ENCODE measurements at places on chromosomes 16 and 17. TPM values are rescaled to one million over a fixed set of nuclear protein-coding genes. Genes with fewer than 3 reads are reported as not detected.
A peak's percentile ranks its signal among the peaks of the same experiment; 100 is the strongest.

The CSF3 gene
- polyA plus RNA-seq, result not detected

DNA sequence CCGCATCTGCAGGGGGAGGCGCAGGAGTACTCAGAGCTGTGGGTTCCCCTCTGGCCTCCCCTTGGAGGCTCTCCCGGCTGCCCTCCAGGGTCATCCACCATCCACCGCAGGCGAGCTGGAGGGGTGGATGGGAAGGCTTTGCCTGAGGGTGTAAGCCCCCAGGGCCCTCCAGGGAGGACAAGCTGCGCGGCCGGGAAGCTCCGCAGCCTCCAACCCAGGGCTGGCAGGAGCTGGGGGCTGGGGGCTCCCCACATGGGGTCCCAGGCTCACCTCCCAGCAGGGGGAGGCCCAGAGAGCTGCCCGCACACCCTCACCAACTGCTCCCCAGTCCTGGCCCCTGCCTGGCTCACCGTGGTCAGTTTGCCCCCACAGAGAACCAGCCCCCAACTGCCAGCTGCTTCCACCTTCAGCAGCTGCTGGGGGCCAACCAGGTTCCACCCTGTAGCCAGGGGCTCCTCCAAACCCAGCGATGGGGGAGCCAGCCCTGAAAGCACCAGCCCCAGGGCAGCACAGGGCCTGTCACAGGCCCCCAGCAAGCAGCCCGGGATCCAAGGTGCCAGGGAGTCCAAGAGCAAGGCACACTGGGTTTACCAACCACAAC lies 19.8 kb upstream of the CHMP6 start:
- no peak for DNase-seq

DNA sequence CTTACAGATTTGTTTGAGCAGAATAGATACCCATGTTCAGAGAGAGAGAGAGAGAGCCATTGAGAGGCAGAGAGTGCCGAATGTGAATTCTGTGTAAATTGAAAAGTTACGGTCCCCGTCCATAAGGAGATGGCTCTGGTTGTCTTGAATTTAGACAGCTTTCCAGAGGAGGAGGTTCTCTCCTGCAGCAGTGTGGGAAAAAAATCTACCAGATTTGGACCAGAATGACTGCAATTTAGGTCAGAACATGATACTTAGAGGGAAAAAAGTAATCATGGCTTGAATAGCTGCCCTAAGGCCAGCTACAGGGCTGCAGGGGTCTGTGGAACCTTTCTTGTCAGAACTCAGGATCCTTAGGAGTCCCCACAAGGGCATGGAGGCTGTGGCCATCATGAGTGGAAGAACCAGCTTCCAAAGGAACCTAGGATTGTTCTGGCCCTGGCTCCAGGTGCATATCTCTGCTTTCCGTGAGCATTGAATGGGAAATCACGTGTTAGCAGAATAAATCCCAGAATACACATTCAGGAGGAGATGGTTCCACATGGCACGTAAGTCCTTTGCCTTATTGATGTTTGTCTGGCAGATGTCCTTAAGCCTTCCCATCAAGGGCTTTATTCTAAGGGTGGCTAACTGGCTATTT lies 13.0 kb downstream of the PITPNC1 start:
- no peak for DNase-seq

GRCh38 chr17:51097708-51098446 lies 22.8 kb downstream of the SPAG9 start:
- DNase-seq, result no peak

GRCh38 chr17:39643271-39643670 lies 6.3 kb downstream of the STARD3 start:
- no peak for DNase-seq

The HOXB7 gene
- polyA plus RNA-seq, result 6.2 TPM

- DNase-seq, result no peak
Measured at GRCh38 chr17:65173284-65173793, 36.2 kb downstream of the RGS9 start.

DNA sequence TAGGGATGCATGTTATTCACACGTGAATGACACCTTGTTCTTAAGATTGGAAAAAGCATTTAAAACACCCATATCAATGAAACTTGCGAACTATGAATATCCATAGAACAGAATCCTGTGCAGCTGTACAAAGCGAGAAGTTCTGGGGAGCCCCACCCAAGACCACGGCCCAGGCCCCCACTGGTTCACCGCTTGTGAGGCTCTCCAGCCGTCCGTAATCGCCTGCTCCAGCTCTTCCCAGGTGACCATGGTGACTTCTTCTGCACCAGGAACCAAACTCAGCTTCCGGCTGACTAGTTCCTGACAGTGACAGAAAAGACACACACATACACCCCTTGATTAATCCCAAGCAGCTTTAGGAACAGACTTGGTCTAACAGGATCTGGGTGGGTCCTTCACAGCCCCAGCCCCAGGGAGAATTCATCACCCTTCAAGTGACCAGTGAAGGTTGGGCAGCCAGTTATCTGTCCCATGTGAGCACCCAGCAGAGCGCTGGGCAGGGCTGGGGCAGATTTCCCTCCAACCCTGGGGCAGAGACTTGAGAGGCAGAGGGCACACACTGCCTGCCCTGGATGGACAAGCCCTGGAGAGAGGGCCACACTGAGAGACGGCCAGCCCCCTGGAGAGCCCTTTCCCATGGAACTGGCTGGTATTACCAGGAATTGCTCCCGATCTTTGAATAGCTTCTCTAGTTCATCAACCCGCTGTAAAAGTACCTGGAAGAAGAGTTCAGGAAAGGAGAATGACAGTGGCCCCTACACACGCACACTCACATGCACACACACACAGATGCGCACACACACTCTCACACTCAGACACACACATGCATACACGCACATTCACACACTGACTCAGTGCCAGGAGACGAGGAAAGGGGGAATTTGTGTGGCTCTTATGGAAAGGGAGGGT lies 3.6 kb downstream of the QRICH2 start:
- DNase-seq, result no peak

The FLCN gene
- polyA plus RNA-seq, result 42.7 TPM

- DNase-seq, result peak; percentile 75
Measured at GRCh38 chr17:4786106-4786511, at the start of gene VMO1. Gene VMO1 (minus strand): TSS chr17:4786364. CDS start chr17:4786352, 12 bp downstream.

DNA sequence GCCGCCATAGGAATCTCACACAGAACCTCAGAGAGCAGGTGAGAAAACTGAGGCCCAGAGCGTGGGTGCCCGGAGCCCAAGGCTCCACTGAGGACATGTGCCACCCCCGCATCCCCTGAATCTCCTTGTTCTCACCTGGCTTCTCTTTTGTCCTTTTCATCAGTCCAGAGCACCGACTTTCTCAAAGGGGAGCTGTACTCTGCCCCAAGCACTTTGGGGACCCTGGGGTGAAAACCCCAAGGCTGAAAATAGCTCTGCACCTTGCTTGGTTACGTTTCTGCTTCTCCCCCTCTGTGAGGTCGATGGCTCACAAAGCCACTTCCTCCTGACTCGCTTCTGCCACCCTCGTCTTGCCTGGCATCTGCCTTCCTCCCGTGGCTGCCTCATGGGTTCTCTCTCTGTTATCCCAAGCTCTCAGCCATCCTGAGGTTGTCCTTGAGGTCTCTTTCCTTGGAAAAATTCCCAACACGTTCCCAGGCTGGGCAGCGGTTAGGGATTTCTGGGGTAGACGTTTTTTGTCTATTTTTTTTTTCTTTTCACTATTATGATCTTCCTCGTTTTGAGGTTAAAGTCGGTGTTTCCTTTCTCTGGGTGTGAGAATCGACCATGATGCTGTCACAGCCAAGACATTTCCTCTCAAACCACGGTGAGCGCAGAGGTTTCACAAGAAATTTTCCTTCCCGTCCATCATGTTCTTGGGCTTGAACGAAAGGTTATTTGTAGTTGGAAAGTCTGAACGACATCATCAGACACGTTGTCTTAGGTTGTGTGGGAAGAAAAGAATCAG lies 37.2 kb downstream of the IRF8 start:
- no peak for DNase-seq

GRCh38 chr16:61277849-61278248 lies 758.4 kb downstream of the CDH8 start:
- peak; percentile 3 for DNase-seq

- no peak for DNase-seq
Measured at GRCh38 chr16:13229039-13229438, 327.6 kb downstream of the SHISA9 start.

GRCh38 chr17:8145811-8146210 lies 6.4 kb downstream of the PER1 start:
- DNase-seq, result peak; percentile 56

DNA sequence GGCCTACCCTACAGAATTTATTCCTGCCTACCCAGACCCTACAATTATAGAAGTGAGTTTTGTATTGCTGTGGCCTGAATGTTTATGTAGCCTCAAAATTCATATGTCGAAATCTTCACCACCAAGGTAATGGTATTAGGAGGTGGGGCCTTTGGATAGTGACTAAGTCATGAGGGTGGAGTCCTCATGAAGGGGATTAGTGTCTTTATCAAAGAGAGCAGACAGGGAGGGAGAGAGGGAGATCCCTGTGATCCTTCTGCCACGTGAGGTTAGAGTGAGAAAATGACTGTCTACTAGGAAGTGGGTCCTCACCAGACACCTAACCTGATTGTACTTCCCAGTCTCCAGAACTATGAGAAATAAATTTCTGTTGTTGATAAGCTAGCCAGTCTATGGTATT lies 981 bp upstream of the DUXB start:
- DNase-seq, result no peak

DNA sequence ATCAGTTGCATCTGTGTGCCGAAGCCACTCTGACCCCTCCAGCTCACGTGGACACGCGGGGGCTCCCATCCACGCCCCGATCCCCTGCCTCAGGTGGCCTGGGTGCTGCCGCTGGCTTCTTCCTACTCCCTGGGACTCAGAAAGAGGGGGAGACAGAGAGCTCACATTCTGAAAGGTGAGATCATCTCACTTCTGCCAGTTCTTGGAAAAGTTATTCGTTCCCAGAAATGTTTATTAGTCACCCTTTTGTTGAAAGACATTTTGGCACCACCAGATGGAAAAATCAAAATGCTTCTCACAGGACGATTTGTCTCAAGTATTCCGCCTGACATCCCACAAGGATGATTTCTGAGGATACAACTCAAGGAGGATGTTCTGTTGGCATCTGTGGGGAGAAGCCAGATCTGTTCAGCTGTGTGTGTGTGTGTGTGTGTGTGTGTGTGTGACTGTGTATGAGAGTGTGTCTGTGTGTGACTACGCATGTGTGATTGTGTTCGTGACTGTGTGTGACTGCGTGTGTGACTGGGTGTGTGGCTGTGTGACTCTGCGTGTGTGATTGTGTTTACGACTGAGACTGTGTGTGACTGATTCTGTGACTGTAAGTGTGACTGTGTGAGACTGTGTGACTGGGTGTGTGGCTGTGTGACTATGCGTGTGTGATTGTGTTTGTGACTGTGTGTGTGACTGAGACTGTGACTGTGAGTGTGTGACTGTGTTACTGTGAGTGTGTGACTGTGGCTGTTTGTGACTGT lies 207.3 kb downstream of the NTN1 start:
- DNase-seq, result no peak

The SPATA32 gene
- 0.56 TPM for polyA plus RNA-seq

- DNase-seq, result no peak
Measured at GRCh38 chr17:76138896-76139752, 1.9 kb downstream of the FOXJ1 start.

- no peak for DNase-seq
Measured at GRCh38 chr16:3608069-3608468, 3.3 kb downstream of the SLX4 start.

DNA sequence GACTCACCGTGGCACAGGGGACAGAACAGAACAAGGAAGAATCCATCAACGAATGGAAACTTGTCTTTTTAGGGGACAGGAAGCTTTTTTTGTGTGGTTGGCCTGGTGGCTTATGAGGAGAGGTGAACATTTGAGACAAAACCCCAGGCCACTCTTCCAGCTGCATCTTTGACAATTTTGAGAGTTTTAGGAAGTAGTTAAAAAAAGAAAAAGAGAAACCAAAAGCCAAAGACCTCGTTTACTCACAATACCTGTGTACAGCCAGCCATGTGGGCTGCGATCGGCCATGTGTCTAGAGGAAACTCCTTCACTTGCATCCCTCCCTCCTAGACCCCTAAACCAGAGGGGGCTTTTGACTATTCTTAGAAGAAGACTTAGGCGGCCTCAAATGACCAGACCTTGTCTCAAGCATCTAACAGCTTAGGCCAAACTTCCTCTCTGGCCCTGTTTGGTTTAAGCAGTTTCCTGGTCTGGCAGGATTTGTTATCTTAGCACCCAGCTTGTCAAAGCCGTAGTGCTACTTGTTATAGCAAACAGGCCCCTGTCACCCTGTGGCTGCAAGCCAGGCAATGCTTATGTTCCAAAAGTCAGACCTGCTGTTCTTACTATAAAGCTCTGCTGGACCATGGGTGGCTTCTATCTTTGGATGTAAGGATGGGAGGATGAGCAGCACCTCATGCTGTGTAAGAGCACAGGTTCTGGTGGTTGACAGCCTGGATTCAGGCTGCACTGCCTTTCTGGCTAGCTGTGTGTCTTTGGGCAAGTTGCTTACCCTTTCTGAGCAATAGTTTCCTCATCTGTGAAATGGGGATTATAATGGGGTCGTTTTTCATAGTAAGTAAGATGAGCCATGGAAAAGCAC lies 17.7 kb downstream of the KSR1 start:
- peak; percentile 67 for DNase-seq

GRCh38 chr16:57191056-57191571 lies 5.0 kb downstream of the RSPRY1 start:
- no peak for DNase-seq

The C17orf50 gene
- 0.16 TPM for polyA plus RNA-seq

DNA sequence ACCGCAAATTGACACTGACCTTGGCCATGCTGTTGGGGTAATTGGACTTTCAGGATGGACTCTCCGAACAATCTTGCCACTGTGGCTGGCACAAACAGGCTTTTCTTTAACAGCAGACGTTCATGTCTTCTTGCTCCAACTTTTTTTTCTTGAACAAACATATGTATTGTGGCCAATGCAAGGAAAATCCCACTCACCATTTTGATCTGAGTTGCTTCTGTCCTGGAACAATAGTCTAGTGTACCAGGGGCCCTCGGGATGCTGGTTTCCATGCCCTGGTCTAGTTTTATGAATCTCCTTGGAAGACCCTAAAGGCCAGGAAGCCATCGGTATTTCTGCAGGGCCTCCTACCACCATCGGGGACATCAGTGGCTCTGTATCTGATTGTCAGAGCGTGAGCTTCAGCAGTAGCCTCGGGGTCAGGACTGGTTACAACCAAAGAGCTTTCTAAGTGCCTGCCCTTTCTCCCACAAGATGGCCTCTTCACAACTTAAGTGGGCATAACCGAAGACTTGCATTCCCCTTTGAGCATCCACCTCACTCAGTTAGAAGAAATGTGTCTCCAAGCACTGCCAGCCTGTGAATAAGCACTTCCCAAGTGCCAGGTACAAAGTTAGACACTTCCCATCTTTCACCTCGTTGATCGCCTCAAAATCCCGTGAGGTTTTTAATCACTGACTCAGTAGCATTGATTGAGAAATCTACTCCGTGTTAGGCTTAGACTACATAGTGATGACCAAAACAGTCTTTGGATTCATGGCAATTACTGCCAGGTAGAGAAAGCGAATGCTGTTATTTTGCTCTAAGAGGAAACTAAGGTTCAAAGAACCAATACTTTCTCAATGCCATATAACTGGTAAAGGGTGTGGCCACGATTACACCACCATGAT lies 87.0 kb upstream of the TBX2 start:
- no peak for DNase-seq

Data from left lung (tissue), 14 donors.